Stimulated activated CD4-positive, alpha-beta T cell treated with anti-CD3 and anti-CD28 coated beads, Interleukin-2, amount 100 ng/mL, for 48 hours (primary cell): ENCODE measurements at places on chromosomes 6 and 20.

GRCh38 chr6:34138191-34138590 lies 7.7 kb downstream of the GRM4 start:
- DNase-seq: no peak

GRCh38 chr6:43825187-43826115 lies 55.4 kb downstream of the VEGFA start:
- no peak for DNase-seq

DNA sequence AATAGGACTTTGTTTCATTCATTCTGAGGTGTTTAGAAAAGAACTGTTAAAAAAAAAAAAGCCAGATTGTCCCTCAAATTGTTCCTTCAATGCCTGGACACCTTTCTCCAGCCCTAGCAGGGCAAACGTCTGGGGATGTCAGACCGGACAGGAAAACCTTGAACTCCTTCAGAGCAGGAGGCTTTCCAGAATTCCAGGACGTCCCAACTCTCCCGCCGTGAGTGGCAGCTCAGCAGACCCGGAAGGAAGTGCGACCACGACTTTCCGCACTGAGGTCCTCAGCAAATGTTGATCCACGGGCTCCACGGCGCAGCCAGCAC lies 139.1 kb downstream of the DLL1 start:
- no peak for DNase-seq

GRCh38 chr6:88386167-88386566 lies 220.0 kb upstream of the CNR1 start:
- DNase-seq: no peak

DNA sequence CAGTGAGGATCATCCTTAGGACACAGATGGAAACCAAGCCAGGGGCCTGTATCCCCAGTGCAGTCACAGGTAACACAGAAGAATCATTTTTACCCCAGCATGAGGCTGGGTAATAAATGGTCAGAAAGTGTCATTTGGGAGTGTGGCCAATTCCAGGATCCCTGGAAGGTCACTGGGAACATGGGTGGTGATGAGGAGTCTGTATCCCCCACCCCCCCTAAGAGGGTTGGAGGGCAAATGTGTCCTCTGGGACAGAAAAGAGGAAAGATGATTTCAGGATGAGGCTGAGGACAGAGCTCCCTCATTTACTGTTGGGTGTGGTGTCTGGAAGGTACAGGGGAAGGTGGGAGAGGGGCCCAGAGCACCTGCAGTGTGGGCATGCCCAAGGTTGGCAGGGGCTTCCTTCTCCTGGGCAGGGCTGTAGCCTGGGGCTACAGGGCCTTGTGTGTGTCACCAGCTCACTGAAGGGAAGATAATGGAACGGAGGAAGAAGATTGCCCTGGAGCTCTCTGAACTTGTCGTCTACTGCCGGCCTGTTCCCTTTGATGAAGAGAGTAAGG lies 34.5 kb downstream of the PLCG1 start:
- no peak for DNase-seq

GRCh38 chr6:25359891-25360290 lies 80.7 kb downstream of the CARMIL1 start:
- DNase-seq: no peak

GRCh38 chr6:155955038-155955437 lies 499.4 kb upstream of the NOX3 start:
- DNase-seq: no peak

DNA sequence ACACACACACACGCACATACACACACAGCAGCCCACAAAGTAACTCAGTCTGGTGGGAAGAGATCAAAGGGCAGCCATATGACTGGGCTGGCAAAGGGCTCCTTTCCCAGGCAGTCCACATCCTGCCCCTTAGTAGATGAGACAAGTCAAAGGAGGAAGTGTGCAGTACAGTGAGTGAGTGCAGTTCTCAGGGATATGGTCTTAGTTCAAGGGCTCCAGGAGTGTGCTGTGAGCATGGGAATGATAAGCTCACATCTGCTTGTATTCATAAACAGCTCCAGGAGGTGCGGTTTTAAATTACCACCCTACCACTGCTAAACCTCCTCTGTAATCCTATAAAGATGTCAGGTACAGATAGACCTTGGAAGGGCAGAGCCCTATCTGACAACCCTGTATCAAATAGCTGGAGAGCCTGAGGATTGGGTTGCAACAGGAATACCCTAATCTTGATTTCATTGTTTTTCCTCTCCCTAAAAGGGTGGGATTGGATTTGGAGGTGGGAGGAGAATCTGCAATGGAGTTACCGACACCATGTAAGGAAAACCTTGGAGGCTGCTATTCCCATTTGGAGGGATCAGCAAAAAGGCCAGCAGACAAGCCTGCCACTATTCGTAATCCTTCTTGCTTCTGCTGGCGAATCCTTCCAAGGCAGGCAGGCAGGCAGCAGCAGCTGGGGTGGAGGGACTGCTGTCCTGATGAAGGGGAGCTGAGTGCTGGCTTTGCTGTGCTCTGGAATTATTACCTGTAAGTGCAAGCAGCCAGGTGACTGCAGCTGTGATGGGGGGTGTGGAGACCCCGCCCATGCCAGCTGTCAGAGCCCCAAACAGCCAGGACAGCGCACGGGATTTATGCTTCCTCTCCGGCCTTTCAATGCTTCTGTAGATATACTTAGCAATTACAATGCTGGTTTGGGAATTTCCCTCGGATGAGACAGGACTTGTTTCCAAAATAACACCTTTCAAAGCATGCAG lies 342.7 kb downstream of the PRL start:
- no peak for DNase-seq
